ENCODE measurements at places on chromosomes 3 and 15. TPM values are rescaled to one million over a fixed set of nuclear protein-coding genes. Genes with fewer than 3 reads are reported as not detected.
A peak's percentile ranks its signal among the peaks of the same experiment; 100 is the strongest.

Gene BFSP2
- not detected for total RNA-seq

Gene DUOXA1
- 0.75 TPM for total RNA-seq

Gene WDR93
- total RNA-seq: 1.8 TPM

Gene TMEM39A
- total RNA-seq: 46.8 TPM

Gene LRRC49
- 6.3 TPM for total RNA-seq

Gene CHRD
- total RNA-seq: not detected

Gene RETNLB
- total RNA-seq: not detected

Gene CPNE9
- not detected for total RNA-seq

Gene GOLGA8R
- total RNA-seq: 1.4 TPM

Gene SLC24A5
- total RNA-seq: not detected

DNA sequence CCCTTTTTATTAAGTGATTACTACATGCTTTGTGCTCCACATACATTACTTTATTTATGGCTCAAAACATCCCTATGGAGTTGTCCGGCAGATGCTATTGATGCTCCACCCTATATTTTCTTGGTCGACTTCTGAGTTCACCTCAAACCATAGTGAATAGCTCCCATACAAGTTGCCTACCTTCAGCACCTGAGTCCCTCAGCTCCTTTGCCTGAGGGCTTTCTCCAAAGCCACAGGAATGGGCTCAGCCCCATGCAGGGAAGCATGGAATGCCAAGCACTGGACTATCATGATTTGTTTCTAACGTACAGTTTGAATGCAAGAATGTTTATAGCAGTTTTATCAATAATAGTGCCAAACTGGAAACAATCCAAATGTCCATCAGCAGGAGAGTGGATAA is 124.8 kb upstream of the TNIK start:
- peak; percentile 93 for DNase-seq

DNA sequence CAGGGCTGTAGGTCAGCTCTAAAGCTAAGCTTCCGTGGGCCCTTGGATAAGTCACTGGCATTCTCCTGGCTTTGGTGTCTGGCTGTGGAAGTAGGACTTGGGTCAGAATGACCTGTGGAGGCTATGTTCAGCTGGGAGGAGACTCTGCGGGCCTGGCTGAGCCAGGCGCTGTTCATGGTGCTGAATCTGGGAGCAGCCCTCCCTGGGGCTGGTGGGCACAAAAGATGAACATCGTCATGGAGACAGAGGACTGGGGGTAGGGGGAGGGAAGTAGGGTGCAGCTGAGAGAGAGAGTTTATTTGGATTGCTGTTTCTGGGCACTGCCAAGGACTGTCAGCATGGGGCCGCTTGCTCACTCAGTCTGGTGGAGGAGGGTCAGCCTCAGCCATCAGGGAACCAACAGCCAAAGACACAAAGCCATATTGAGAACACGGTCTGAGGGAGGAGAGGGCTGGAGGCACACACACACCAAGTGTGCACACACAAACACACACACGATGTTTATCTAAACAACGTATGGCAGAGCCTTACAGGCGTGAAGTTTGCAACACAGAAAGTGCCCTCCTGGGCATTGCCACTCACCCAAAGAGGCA is 120.7 kb upstream of the LINGO1 start:
- DNase-seq: peak; percentile 18

GRCh38 chr15:53586799-53587198 is 172.7 kb downstream of the WDR72 start:
- no peak for DNase-seq

DNA sequence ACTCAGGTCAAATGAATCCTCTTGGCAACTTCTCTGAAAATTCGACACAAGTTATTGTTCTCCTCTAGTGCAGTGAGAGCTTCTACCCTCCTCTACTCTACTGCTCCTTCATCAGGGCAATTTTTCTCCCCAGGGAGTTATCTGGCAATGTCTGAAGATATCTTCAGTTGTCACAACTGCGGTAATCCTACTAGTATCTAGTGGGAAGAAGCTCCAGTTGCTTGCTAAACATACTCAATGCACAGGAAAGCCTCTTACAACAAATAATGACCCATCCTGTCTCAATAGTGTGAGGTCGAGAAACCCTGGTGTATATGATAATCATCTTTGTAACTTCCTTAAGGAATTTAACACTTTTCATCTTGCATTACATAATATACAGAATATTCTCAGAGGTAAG is 1147.6 kb downstream of the IGSF11 start:
- no peak for DNase-seq

DNA sequence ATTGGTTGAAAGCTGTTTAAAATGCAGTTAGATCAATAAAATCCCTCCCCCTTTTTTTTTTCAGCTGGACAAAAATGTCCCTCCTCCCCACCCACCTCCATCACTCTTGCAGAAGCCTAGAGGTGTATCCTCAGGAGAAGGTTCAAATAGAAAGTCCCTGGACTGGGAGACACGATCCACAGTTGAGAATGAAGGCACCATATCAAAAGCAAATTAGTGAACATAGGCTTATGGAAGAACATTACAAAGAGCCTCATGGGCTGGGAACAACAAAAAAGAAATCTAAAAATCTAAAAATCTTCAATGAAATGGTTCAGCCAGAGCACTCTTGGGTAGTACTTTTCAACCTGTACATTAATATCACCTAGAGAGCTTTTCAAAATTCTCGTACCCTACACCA is 46.2 kb downstream of the GHSR start:
- no peak for DNase-seq

DNA sequence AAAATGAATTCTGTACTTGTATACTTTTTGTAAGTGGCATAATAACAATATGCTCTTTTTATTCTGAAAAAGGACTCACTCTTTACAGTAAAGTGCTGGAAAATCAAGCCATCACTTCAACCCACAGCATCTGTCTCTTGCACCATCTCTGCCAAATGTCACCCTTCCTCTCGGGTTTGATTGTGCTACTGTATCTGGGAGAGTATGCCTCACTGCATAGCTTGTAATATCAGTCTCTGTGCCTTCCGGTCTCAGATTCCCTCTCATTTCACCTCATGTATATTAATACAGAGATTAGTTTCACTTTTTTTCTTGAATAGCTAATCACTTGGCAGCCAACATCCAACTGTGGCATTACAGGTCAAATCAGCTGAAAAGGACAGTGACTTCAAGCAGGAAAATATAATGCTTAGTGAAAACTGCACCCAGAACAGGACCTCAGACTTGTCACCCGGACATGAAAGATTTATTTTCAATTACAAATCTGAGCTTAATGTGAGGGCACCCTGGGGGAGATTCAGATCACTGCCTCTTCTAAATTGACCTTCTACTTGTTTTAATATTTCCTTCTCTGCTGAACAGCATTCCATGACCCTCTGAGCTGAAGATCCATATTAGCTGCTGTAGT is 605.8 kb upstream of the NAALADL2 start:
- DNase-seq: no peak

GRCh38 chr3:196311-197148 is at the start of gene CHL1:
Gene CHL1, plus strand, starts transcription at chr3:196763. Its CDS starts 123,014 bp downstream, at chr3:319777.
- no peak for DNase-seq

DNA sequence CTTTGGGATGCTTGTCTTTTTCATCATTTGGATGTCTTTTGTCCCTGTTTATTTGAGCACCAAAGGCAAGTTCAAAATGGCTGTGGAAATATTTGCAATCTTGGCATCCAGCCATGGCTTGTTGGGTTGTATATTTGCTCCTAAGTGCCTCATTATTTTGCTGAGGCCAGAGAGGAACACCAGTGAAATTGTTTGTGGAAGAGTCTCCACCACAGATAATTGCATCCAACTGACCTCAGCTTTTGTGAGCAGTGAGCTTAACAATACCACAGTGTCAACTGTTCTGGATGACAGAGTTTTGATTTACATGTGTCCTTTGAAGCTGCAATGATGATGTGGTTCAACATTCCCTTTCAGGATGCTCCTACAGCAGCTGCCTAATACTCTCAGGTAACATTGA is 83.0 kb upstream of the KCNAB1 start:
- DNase-seq: no peak

- DNase-seq: no peak
Measured at GRCh38 chr3:107068980-107069379, 308.3 kb upstream of the CCDC54 start.
